Central memory CD8-positive, alpha-beta T cell (primary cell): ENCODE measurements at places on chromosomes 16 and 17.
A peak's percentile ranks its signal among the peaks of the same experiment; 100 is the strongest.

GRCh38 chr17:64491034-64491860, 5.6 kb downstream of the POLG2 start:
- H3K4me1 ChIP-seq, result peaks cover 19% of the 10 kb centered on the region
- DNase-seq, result peak; percentile 27
- H3K4me3 ChIP-seq, result no peak overlapping the region
- H3K36me3 ChIP-seq, result peaks cover 29% of the 10 kb centered on the region
- peak overlapping the region; percentile 55 for H3K27ac ChIP-seq

GRCh38 chr17:64466019-64466735, 17.3 kb downstream of the MILR1 start:
- no peak overlapping the region for H3K4me3 ChIP-seq
- no peak for DNase-seq
- no peak overlapping the region for H3K27ac ChIP-seq
- H3K36me3 ChIP-seq, result peaks cover 2% of the 10 kb centered on the region

- H3K27me3 ChIP-seq, result no peaks in the 10 kb centered on the region
- no peak overlapping the region for H3K4me3 ChIP-seq
- H3K36me3 ChIP-seq, result peaks cover 10% of the 10 kb centered on the region
- no peak for DNase-seq
Measured at GRCh38 chr16:81453091-81453728, 8.6 kb downstream of the CMIP start.

- no peak overlapping the region for H3K4me3 ChIP-seq
- DNase-seq, result no peak
- no peaks in the 10 kb centered on the region for H3K36me3 ChIP-seq
Measured at GRCh38 chr16:19282101-19282500, 3.4 kb upstream of the CLEC19A start.

DNA sequence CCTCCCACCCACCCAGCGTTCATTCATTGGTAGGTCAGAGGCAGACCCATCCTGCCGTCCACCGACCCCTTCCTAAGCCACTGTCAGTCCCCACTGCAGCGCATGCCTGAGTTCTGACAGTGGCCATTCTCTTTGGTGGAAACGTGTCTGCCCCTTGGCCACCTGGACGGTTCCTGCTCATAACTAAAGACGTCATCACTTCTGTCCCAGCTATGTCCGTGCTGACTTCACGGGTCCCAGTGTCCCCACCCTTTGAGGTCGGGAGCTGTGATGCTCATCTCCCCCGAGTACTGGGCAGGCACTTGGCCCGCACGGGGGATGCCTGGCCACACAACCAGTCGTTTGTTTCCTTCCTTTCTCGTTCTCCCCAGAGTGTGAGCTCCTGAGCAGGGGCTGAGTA, 267.1 kb downstream of the C16orf95 start:
- no peaks in the 10 kb centered on the region for H3K36me3 ChIP-seq

- no peaks in the 10 kb centered on the region for H3K27me3 ChIP-seq
- no peak for DNase-seq
- H3K36me3 ChIP-seq, result peaks cover 5% of the 10 kb centered on the region
- no peak overlapping the region for H3K4me3 ChIP-seq
- no peak overlapping the region for H3K27ac ChIP-seq
- H3K4me1 ChIP-seq, result peaks cover 6% of the 10 kb centered on the region
Measured at GRCh38 chr16:89707695-89708094, 6.2 kb upstream of the SPATA2L start.

GRCh38 chr17:37025238-37025637, 76.5 kb downstream of the AATF start:
- peaks cover 16% of the 10 kb centered on the region for H3K36me3 ChIP-seq
- H3K4me1 ChIP-seq, result peaks cover 23% of the 10 kb centered on the region
- no peak overlapping the region for H3K4me3 ChIP-seq
- H3K27me3 ChIP-seq, result no peaks in the 10 kb centered on the region

DNA sequence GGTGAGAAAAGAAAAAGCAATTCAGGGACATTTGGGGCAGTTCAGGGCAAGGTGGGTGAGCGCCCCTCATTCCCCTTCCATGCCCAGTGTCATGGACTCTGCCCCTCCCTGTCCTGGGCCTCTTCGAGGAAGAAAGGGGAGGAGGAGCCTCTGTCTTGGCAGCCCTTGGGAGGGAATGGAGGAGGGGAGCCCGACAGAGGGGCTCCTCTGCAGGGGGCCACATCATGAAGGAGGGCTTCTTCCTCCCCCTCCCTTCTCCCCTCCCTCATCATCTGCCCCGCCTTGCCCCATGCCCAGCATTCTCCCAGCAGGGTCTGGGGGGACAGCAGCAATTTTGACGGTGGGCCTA, 33.2 kb upstream of the TAC4 start:
- H3K27ac ChIP-seq, result no peak overlapping the region
- H3K4me1 ChIP-seq, result peaks cover 7% of the 10 kb centered on the region
- H3K27me3 ChIP-seq, result peaks cover 82% of the 10 kb centered on the region
- H3K4me3 ChIP-seq, result no peak overlapping the region

DNA sequence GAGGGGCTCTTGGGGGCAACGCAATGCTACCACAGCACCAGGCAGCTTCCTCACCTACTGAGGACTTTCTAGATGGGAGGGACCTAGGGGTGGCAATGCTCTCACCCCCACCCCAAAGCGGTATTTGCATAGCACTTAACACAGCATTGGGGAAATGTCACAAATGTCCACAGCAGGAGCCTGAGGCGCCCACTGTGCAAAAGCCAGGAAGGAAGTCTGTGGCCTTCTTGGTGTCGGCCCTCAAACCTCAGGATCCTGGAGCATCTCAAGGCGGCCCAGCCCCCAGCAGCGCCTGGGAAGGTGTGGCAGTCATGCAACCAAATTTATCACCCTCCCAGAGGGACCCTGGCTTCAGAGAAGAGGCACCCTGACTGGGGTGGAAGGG, 45.3 kb downstream of the WNT3 start:
- H3K27me3 ChIP-seq, result peaks cover 54% of the 10 kb centered on the region
- H3K27ac ChIP-seq, result no peak overlapping the region

DNA sequence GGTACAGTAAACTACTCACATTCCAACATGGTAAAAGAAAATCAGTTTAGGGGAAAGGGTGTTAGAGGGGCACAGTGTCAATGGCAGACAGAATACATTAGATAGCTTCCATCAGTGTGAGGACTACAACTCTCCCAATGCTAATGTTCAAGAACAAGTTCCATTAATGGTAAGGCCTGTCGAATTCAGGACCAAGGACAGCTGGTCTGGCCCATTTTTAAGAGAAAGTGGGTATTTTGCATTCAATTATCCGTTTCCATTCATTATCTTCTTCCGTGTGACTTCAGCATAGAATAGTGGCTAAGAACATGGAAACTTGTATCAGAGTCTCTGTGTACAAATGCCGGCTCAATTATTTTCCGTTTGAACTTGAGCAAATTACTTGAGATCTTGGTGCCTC, 98.4 kb downstream of the XYLT1 start:
- no peak overlapping the region for H3K27ac ChIP-seq
- H3K4me3 ChIP-seq, result no peak overlapping the region
- no peaks in the 10 kb centered on the region for H3K27me3 ChIP-seq
- peaks cover 20% of the 10 kb centered on the region for H3K36me3 ChIP-seq
- H3K4me1 ChIP-seq, result peaks cover 74% of the 10 kb centered on the region

GRCh38 chr16:59611556-59611955, 877.4 kb upstream of the GOT2 start:
- no peaks in the 10 kb centered on the region for H3K27me3 ChIP-seq
- no peak overlapping the region for H3K4me3 ChIP-seq
- no peak overlapping the region for H3K27ac ChIP-seq

- H3K4me1 ChIP-seq, result no peaks in the 10 kb centered on the region
- no peak overlapping the region for H3K27ac ChIP-seq
- H3K27me3 ChIP-seq, result peaks cover 61% of the 10 kb centered on the region
- no peak overlapping the region for H3K4me3 ChIP-seq
Measured at GRCh38 chr17:36475346-36475970, 11.0 kb upstream of the ZNHIT3 start.

DNA sequence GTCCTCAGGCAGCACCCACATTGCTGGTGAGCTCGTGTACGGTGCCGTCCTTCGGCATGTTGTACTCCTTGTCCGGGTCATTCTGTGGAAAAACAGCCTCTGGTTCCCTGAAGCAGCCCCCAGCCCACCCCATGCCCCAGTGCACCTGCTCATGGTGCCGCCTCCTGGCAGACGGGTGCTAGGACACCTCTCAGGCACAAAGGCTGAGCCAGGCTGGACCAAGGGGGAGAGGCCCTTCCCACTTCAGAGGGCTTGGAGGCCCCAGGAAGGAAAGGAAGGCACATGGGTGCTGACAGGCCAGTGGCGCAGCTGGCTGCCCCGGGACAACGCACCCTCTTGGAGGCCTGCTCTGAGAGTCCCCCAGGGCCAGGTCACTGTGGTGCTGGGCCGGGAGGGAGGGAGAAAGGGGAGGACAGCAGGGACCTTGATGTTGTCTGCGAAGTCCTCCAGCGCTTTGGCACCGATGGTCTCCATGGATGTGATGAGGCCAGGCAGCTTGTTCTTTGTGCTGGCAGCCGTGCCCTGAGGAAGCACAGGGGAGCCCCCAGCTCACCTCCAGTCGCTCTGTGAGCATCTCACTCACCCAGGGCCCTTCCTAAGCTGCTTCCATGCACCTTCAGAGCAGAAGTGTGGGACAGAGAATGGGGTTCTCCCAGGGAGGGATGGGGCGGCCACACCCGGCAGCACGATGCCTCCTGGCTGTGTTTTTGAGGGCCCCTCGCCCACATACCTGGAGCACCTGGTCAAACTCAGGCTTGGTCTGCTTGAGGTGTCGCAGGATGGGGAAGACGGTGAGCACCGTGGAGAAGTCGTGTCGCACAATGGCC, 9.3 kb downstream of the ZACN start:
- no peaks in the 10 kb centered on the region for H3K4me1 ChIP-seq
- no peak overlapping the region for H3K4me3 ChIP-seq
- H3K27me3 ChIP-seq, result no peaks in the 10 kb centered on the region
- no peak overlapping the region for H3K27ac ChIP-seq
- DNase-seq, result no peak

DNA sequence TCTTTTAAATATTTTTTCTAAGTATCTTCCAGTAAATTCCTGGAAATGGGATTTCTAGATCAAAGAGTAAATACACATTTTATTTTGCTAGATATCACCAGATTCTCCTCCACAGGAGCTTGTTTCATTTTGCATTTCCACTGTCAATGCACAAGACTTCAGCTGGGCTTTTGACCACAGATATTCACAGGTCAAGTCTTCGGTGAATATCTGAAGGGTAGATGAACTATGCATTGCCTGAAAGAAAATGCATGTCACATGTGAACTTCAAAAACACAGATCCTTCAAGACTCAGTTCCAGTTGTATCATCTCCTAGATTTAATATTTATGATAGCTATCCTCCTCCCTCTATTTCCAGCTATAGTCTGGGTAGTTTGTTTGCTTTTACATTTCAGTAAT, 963.6 kb upstream of the GOT2 start:
- no peak for DNase-seq
- no peak overlapping the region for H3K27ac ChIP-seq
- no peaks in the 10 kb centered on the region for H3K27me3 ChIP-seq
- no peaks in the 10 kb centered on the region for H3K4me1 ChIP-seq
- H3K4me3 ChIP-seq, result no peak overlapping the region
- no peaks in the 10 kb centered on the region for H3K36me3 ChIP-seq

GRCh38 chr17:79393358-79394052, 217.3 kb downstream of the RBFOX3 start:
- peaks cover 3% of the 10 kb centered on the region for H3K36me3 ChIP-seq
- H3K27ac ChIP-seq, result no peak overlapping the region
- peaks cover 71% of the 10 kb centered on the region for H3K27me3 ChIP-seq
- H3K4me3 ChIP-seq, result no peak overlapping the region
- H3K4me1 ChIP-seq, result peaks cover 6% of the 10 kb centered on the region

GRCh38 chr16:6377956-6378355, 954.7 kb upstream of the RBFOX1 start:
- H3K4me3 ChIP-seq, result no peak overlapping the region
- no peak for DNase-seq
- no peaks in the 10 kb centered on the region for H3K36me3 ChIP-seq
- no peaks in the 10 kb centered on the region for H3K4me1 ChIP-seq
- no peak overlapping the region for H3K27ac ChIP-seq
- no peaks in the 10 kb centered on the region for H3K27me3 ChIP-seq

DNA sequence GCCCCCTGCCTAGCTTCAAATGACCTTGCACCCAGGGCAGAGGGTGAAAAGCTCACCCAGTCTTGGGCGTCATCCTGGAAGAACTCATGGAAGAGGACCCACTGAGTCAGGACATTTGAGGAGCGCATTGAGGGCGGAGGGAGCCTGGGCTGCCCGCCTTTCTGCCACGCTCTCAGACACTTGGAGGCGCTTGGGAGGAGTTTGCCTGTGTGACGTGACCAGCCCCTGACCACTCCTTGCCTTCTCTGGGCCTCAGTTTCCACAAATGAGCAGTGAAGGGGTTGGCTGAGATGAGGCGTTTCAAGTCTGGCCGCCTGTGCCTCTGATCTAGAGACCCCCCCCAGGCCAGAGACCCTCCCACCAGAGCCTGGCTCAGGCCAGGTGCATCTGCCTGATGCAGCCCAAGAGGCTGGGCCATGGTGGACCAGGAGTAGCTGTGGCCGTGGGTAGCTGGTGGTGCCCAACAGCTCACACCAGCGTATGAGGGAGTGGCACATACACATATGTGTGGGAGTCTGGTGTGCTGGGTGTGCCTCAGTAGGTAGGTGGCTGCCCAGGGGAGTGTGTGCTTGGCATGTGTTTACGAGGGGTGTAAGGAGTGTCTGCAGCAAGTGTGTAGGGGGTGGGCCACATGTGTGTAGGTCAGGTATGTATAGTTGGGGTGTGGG, 80.2 kb upstream of the TOB1 start:
- no peaks in the 10 kb centered on the region for H3K27me3 ChIP-seq
- no peak for DNase-seq
- H3K4me3 ChIP-seq, result no peak overlapping the region
- H3K4me1 ChIP-seq, result peaks cover 50% of the 10 kb centered on the region
- H3K27ac ChIP-seq, result no peak overlapping the region
- H3K36me3 ChIP-seq, result peaks cover 2% of the 10 kb centered on the region

- no peak overlapping the region for H3K27ac ChIP-seq
- no peaks in the 10 kb centered on the region for H3K27me3 ChIP-seq
- H3K4me3 ChIP-seq, result no peak overlapping the region
- H3K4me1 ChIP-seq, result peaks cover 11% of the 10 kb centered on the region
Measured at GRCh38 chr16:85678821-85679220, 9.9 kb downstream of the GINS2 start.

DNA sequence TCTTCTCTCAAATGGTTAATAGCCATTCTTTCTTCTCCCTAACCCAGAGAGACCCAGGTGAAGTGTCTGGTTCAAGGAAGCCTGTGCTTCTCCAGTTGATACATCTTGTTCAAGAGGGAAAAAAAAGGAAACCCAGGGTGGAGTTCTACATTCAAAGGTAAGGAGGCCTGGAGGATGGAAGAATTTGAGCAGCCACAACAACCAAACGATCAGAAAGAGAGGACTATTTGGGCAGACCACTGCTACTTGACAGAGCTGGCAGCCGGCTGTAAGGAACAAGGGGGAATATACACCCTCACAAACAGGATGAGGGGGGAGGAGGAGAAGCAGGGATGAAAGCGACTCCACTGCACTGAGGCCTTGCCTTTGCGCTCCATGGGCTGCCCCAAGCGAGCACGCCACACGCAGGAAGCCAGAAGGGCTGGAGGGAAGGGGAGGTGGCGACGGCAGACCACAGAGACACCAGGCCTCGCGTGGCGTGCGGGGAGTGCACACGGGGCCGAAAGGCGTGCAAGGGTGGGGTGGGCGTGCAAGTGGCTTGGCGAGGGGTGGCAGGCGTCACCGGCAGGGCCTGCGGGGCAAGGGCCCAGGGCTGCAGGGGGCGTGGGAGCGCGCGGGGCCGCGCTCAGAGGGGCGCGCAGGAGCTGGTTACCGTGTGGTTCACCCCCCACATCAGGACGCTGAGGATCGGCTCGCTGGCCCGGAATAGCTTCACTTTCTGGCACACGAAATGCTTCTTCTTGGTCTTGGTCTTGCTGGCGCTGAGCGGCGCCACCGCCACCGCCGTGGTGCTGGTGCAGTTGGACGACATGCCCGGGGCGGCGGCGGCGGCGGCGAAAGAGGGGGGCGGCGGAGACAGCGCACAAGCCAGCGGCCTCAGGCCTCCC, 499 bp downstream of the PIP4K2B start:
- no peaks in the 10 kb centered on the region for H3K27me3 ChIP-seq
- peak; percentile 40 for DNase-seq
- peak overlapping the region; percentile 93 for H3K4me3 ChIP-seq
- H3K27ac ChIP-seq, result peak overlapping the region; percentile 86
